ENCODE measurements at places on chromosomes 5 and 9.

GRCh38 chr9:113979343-113980127 lies 98.6 kb downstream of the AMBP start:
- DNase-seq = no peak

DNA sequence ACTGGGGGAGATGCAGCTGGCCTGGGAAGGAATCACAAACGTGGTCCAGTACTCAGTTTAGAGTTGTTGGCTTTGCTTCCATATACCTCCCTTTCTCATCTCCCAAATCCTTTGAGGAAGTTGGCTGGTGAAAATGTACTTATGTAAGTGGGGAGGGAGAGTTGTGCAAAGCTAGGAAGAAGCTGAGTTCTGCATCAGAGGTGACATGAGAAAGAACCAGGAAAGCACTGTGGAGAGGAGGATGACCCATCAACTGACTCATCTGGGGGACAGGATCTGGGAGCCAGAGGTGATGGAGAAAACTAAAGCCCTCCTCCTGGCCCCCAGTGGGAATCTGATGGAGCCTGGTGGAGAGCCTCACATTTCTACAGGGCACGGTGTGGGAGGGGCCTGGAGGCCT lies 16.2 kb downstream of the KCNMB1 start:
- no peak for DNase-seq

DNA sequence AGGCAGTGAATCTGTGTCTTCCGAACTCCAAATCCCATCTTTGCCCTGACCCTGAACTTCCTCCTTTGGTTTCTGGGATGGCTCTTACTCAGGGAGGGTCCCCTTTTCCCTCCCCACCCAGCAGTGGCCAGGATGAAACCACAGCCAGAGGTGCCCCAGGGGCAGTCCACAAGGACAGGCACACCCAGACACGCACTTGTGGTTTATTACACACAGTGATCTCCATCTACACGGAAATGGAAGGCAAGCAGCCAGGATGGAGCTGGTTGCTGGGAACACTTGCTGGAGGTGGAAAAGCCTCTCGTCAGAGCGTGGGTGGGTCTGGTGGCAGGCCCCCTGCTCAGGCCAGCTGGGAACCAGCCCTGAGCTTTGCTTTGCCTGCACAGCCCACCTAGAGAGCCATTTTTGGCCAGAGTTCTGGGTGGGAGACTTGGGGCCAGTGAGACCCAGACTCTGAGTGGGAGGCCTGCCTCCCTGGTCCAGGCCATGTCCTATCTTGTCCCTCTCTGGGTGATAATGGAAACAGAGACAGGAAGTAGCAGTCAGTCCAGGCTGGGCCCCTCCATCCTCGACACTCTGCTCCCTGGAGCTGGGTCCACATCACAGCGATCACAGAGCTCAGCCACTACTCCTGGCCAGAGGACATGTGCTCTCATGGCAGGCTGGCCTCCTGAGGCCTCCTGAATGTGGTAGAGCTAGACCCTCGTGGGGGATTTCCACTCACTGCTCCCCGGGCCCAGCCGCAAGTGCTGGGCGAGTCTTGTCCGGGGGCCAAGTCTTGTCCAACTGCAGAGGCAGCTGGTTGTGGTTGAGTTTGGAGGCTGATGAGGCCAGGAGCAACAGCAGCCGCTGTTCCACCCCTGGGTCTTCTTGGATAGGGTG lies 5.1 kb upstream of the PHYKPL start:
- DNase-seq = no peak

DNA sequence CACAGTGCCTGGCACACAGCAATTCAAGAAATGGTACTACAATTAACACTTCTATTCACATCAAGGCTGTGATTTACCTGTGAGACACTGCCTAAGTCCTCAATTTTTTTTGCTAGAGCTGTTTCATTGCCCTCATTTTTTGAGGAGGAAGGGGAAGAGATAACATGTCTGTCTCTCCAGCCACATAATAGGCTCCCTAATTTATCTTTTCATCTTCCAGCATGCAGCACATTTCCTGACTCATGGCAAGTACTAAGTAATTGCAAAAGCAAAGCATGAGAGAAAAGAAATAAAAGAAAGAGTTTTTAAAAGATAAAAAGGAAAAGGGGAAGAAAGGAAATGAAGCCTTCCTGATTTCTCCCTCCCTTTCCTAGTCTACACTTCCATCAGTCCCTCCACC lies 26.9 kb upstream of the RNF38 start:
- no peak for DNase-seq

DNA sequence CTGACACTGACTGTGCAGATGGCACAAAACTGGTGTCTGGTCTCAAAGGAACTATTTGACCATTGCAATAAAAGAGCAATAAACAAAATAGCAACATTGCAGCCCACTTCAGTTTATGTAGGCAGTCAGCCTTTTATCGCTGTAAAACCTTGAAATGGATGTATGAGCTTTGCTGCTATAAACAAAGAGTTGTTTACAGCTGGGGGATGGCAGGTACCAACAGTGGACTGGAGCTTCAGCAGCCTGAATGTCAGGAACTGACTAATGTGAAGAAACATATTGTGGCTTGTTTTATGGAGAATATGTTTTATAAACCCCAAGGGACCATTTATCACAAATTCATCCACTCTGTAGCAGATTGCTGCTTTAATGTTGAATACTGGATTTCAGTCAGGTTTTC lies 78.0 kb downstream of the PTPRD start:
- DNase-seq = no peak

DNA sequence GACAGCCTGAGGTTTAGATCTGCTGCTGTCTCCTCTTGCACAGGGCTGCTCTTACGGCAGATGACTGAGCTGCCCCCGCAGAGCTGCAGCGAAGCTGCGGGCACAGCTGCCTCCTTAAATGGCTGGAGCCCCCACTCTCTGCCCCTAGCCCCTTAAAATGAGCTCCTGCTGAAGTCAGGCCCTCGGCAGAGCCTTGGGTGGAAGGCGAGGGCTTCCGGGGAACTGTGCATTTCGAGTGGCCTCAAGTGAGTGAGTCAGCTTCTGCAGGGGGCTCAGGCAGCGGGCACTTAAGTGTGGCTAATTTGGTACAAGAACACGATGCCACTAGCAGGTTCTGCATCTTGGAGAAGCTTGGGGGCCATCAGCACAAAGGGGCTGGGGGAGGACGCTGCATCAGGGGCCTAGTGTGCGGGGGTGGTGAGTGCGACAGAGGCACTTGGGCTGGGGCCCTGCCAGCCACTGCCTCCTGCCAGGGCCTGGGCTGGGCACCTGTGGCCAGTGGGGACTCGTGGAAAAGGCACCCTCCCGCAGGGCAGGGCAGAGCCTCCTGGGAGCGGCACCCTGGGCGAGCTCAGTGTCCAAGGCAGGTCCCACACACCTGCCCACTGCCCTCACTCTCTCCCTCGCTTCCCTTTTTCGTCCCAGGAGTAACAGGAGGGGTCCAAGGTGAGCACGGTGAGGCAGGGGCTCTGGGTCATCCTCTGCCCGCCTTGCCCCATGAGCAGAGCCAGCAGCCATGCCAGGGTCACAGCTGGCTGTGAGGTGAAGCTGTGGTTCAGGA lies 28.8 kb upstream of the RNU6ATAC start:
- DNase-seq = no peak
